ENCODE measurements at places on chromosomes 1 and 21.

DNA sequence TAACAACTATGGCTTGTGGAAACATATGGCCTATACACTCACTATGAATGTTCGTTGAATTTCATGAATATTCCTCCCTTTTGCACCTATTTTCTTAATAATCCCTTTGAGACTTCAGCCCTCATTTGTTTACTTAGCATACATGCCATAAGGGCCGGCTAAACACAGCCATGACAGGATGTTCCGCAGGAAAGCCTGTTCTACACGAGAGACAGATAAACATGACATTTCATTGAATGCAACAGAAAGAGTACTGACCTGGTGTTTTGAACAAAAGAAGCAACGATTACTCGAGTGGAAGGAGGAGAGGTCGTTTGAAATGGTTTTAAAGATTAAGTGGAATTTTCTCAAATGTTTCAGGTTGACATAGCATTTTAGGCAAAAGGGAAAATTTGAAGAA lies 459.5 kb upstream of the CXADR start:
- DNase-seq, result no peak

DNA sequence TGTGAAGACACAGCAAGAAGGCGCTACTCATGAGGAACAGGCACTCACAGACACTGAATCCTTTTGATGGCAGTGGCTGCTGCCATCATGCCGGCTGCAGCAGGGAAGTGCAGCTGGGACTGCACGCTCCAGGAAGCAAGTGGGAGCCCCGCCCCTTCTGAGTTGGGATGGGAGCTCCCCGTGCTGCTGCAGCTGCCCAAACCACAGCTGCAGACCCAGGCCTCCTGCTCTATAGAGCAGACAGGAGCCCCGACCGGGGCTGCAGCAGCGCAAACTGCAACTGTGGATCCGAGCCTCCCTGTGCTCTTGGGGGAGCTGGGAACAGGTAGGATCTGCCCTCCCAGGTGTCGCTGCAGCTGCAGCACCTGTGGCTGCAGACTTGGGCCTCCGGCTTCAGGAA lies 65.2 kb upstream of the MARK1 start:
- no peak for DNase-seq

DNA sequence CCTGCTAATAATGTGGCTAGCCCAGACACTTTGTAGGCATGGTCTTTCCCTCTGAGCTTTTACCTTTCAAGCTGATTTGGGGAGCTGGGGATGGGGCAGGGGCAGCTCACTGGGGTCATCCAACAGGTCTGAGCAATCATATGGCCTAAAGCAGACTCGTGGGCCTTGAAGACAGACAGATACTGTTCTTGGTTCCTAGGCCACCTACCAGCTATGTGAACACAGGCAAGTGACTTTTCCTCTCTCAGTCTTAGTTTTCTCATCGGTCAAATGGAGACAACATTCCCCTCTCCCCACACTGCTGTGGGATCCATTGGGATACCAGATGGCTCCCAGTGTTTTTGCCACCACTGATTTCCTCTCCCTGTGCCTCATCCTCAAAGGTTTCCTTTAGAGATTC lies 181.8 kb downstream of the RRAGC start:
- DNase-seq, result no peak

DNA sequence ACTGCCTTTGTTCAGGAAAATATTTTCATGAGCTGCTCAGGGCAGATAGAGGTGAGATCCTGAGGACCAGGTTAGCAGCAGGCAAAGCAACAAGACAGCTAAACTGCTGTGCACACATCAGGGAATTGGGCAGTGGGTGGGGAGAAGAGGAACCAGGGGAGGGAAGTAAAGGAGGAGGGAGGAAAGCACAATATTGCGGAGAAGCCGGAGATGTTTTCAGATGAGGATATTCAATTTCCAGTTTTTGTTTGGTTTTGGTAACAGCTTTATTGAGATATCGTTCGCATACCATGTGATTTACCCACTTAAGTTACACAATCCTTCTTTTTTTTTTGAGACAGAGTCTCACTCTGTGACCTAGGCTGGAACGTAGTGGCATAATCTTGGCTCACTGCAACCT lies 34.5 kb downstream of the EPHA10 start:
- no peak for DNase-seq

DNA sequence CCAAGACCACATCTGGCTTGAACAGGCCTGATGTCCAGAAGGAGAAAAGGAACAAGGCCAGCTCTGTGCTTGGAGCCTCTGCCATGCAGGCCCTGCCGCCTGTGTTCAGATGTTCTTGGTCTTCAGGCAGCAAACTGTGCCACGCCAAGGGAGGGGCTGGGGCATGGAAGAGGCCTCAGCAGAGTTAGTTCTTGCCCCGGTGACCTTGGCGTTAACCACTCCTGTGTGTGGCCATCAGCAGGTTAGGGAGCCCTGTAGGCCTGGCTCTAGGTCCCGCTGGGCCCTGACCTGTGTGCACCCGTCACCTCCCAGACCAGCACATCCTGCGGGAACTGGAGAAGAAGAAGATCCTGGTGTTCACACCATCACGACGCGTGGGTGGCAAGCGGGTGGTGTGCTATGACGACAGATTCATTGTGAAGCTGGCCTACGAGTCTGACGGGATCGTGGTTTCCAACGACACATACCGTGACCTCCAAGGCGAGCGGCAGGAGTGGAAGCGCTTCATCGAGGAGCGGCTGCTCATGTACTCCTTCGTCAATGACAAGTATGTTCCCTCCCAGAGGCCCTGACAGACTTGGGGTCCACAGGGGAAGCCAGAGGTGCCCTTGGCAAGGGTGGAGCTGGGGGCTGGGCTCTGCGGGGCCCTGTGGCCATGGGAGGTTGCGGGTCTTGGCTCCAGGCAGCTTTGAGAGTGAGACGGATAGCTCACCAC lies 7.1 kb downstream of the ZC3H12A start:
- no peak for DNase-seq

- no peak for DNase-seq
Measured at GRCh38 chr21:35427320-35428000, 378.4 kb upstream of the RUNX1 start.

DNA sequence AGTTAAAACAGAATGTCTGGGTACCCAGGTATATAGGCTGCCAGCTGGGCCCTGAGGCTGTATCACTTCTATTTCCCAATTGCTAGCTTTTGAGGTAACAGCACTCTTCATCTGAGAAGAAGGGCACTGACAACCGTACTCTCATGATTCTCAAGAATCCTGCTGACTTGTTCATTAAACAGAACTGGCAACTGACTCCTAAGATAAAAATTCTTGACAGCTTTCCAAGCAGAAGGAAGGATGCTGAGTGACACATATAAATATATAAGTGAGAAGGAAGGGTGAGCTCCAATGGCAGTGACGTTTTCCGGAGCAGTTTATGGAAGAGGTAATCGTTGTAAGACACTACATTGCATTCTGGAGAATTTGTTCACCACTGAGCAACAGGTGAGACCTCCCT lies 48.1 kb upstream of the NRIP1 start:
- DNase-seq, result no peak

- DNase-seq, result no peak
Measured at GRCh38 chr1:111234258-111234657, 6.7 kb downstream of the CHI3L2 start.

DNA sequence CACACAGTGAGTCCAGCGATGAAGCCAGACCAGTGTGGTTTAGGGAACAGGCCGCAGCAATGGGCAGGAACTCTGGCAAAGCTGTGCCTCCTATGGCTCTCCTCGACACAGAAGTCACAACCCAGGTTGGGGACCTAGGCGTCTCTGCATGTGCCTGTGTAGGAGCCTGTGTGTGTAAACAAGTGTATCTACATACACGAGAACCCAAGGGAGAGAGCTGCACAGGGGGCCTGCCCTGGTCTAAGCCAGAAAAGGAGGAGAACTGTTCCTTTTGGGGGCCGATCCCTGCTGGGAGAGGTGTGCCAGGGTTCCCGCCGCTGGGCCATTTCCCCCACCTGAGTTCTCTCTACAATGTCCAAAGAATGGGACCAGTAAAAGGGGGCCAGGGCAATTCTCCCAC lies 56.0 kb downstream of the CD247 start:
- DNase-seq, result no peak

GRCh38 chr1:28682840-28683239 lies 14.3 kb downstream of the GMEB1 start:
- DNase-seq, result no peak

DNA sequence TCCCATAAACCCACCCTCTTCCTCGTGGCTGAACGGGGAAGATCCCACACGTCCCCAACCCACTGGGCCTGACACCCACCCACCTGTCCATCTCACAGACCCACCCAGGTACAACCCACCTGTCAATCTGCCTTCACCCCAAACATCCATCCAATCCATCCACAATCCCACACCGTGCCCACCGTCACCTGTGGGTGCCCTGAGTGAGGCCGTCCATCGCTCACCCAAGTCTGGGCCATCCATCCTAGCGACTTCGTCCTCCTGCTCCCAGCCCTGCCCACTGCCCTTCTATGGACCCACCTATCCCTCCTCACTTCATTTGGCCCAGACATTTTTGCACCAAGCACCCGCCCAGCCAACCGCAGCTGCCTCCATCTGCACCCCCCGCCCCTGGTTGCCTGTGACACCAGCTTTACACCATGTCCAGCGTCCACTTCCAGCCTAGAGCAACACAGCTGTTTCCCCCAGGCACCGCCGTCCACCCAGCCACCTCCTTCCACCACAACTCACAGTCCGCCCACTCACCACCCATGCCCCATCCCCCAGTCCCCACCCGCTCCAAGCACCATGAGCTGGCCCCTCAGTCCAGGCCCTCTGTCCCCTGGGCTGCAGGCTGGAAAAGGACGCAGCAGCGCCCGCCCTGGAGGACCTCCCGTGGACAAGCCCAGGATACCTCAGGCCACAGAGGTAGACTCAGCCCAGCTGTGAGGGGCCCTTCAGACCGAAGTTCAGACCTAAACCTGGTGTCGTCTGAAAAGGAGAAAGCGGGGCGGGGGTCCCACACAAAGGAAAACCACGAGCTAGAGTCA lies 7.7 kb downstream of the TTLL10 start:
- DNase-seq, result no peak
